AG04449 (cell line): ENCODE measurements at places on chromosomes 1 and 21.
A peak's percentile ranks its signal among the peaks of the same experiment; 100 is the strongest.

GRCh38 chr1:52112489-52112888, 29.4 kb upstream of the ZFYVE9 start:
- DNase-seq, result no peak

- DNase-seq, result peak; percentile 12
Observed at GRCh38 chr1:45843474-45843905, 40.1 kb downstream of the MAST2 start.

- no peak for DNase-seq
Observed at GRCh38 chr1:179883745-179884138, 1.7 kb downstream of the TOR1AIP1 start.

DNA sequence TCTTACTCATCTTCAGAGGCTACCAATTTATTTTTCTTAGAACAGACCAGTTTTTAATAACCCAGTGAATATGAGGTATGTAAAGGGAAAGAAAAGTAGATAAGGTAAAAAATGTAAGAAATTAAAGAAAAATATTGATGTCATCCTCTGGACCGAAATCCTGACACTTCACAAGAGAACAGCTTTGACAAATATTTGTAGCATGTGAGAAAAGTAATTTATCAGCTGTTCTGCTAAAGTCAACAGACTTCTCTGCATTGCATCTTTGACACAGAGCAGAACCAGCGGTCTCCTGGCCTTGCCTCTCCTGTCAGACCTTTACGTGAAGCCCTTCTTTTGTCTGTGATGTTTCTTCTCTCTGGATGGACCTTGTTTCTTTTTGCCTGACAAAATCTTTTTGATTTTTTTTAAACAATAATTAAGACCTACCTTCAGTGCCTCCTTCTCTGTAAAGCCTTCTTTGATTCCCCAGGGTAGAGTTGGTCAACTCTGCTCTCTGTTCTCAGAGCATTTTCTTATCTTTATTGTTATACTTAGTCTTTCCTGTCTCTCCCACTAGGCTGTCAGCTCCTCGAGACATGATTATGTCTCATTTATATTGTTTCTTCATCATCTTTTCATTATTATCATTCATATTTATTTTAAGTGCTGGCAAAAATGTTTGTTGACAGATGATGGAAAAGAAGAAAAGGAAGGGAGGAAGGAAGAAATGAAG, 35.4 kb downstream of the RGS4 start:
- no peak for DNase-seq

- DNase-seq, result no peak
Observed at GRCh38 chr1:19706136-19706535, 41.5 kb downstream of the HTR6 start.

DNA sequence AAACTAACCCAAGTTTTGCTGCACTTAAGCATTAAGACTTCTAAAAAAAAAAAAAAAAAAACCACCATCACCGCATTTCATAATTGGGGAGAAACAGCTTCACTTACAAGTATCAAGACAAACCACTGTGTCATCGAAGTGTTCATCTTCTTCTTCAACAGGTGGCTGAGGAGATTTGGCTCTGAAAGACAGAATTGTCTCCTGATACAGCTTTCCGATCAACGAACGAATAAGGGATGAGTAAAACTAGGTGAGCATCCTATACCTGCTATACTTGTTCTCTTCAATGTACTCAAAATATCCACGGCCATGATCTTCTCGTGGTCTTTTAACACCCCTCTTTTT, 2.0 kb downstream of the HNRNPU start:
- no peak for DNase-seq

- no peak for DNase-seq
Observed at GRCh38 chr21:25626757-25627156, 12.3 kb upstream of the JAM2 start.

- DNase-seq, result no peak
Observed at GRCh38 chr1:9230869-9231533, 3.6 kb upstream of the H6PD start.

DNA sequence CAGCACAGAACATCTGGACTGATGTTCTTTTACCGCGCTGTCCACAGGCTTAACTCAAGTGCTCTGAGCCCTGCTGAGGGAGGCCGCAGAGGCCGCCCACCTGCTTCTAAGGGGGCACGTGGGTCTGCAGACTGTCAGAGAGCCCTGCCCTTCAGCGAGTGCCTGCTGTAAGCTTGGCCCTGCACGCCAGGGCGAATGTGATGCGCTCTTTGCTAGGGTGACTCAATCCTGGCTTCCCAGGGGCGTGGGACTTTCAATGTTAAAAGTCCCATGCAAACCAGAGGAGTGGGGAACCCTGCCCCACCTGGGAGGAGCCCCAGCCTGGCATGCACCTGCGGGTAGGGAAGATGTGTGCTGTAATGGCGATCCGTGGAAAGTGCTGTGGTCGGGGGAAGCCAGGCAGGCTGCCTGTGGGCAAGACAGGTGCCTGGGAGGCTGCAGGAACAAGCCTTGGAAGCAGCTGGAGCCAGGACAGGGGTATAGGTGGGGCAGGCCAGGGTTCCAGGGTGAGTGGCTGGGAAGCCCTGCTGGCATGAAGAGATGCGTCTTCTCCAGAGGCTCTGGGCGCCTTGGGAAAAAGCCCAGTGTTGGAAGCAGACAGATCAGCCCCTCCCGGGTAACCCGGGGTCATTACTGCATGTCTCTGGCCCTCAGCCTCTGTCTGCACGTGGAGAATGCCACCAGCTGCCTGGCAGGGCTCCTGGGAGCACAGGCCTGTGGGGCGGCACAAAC, 594 bp upstream of the PANK4 start:
- DNase-seq, result no peak

- DNase-seq, result no peak
Observed at GRCh38 chr1:184533915-184534314, 147.1 kb downstream of the C1orf21 start.

GRCh38 chr1:11648732-11649158, 5.5 kb downstream of the FBXO2 start:
- DNase-seq, result no peak

DNA sequence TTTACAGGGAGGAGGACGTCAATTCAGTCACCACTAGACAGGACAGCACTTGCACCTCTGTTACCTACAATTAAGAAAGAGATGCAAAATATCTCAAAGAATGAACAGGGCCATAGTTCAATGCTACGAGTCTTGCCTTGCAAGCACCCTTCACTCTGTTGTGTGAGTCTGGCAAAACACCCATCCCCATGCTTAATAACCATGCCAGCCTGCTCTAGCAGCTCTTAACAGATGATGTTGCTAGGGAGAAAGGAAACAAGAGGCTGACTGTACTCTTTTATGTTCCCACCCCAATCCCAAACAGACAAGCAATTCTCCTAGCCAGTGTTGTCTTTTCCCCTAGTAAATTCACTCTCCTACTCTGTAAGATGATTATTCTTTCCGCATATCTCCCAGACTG, 5.3 kb downstream of the CBR1 start:
- no peak for DNase-seq

- no peak for DNase-seq
Observed at GRCh38 chr1:178075333-178075732, 18.6 kb upstream of the RASAL2 start.

- DNase-seq, result no peak
Observed at GRCh38 chr1:168867941-168868634, 139.1 kb upstream of the DPT start.
